ENCODE measurements at places on chromosomes 1 and 21. TPM values are rescaled to one million over a fixed set of nuclear protein-coding genes. Genes with fewer than 3 reads are reported as not detected.
A peak's percentile ranks its signal among the peaks of the same experiment; 100 is the strongest.

DNA sequence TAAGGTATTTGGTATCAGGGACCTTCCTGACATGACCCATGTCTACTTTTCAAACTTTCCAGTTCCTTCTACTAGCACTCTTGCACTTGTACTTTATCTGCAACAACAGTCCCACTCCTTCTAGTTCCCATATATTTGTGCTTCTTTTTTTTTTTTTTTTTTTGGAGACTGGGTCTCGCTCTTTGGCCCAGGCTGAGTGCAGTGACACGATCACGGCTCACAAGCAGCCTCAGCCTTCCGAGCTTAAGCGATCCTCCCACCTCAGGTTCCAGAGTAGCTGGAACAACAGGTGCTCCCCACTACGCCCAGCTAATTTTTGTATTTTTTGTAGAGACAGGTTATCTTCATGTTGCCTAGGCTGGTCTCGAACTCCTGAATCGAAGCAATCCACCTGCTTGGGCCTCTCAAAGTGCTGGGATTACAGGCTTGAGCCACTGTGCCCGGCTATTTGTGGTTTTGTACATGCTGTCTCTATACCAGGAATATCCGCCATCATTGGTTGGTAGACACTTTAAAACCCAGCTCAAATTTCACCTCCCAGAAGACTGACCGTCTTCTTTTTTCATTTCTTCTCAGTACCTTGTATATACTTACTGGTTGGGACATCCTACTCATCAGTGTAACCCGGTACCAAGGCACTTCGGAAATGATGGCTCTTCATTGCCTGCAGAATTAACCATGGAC is 1.1 kb downstream of the ZMYM1 start:
- ATAC-seq: no peak

The BLACAT1 gene
- total RNA-seq: not detected

The NHLH1 gene
- 37.5 TPM for total RNA-seq

- ATAC-seq: no peak
Observed at GRCh38 chr1:196477262-196477661, 131.0 kb downstream of the KCNT2 start.

The SPEN gene
- 41.3 TPM for total RNA-seq

The DPH5 gene
- 37.6 TPM for total RNA-seq

The ZC3H11A gene
- total RNA-seq: 133 TPM

GRCh38 chr1:180724055-180724454 is 92.2 kb downstream of the XPR1 start:
- no peak for ATAC-seq

The TMCC2 gene
- total RNA-seq: 12.6 TPM

GRCh38 chr1:171972846-171973245 is 131.5 kb downstream of the DNM3 start:
- no peak for ATAC-seq

- ATAC-seq: peak; percentile 56
Observed at GRCh38 chr1:184956999-184957700, 17.2 kb downstream of the NIBAN1 start.

DNA sequence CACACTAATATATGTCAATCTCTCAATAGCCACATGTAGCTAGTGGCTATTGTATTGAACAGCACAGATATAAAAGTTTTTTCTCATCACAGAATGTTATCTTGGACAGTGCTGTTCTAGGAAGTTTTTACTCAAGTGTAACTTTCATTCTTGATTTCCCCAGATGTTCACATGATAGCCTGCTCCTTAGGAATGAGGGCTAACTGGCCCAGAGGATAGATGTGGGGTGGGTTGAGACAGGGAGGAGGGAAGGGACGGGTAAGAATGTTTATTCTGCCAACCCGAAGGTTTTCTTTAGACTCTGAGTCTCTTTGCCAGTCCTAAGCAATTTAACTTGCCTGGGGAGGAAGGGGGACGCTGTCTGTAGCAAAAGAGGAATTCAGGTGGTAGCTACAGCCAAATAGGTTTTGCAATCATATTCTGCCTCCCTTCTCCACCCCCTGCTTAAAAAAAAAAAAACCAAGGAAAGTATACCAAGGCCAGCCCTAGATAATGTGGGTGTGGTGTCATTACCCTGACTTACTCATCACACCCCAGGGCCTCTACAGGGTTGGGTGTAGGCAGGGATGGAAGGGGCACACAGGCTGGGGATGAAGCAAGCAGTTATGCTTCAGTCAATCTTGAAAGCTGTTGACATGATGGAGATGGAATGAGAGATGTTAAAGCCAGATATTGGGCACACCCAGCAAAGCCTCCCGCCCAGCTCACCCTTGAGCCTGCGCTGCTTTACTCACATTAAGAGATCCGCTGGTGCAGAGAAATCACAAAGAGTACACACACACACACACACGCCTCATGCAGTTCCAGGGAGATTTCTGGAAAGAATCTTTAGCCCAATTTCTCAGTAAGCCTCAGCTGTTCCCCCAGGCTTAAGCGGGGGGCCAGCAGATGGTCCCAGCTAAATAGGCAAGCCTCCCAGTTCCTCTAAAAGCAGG is 59.9 kb downstream of the PLXNA2 start:
- ATAC-seq: peak; percentile 61

GRCh38 chr21:44070391-44070790 is 36.8 kb upstream of the PWP2 start:
- ATAC-seq: no peak

Measured in motor neuron (in vitro differentiated cells).